ENCODE measurements at places on chromosomes 12 and 14.

GRCh38 chr12:34363050-34363673, 340.9 kb downstream of the ALG10 start:
- DNase-seq, result no peak

DNA sequence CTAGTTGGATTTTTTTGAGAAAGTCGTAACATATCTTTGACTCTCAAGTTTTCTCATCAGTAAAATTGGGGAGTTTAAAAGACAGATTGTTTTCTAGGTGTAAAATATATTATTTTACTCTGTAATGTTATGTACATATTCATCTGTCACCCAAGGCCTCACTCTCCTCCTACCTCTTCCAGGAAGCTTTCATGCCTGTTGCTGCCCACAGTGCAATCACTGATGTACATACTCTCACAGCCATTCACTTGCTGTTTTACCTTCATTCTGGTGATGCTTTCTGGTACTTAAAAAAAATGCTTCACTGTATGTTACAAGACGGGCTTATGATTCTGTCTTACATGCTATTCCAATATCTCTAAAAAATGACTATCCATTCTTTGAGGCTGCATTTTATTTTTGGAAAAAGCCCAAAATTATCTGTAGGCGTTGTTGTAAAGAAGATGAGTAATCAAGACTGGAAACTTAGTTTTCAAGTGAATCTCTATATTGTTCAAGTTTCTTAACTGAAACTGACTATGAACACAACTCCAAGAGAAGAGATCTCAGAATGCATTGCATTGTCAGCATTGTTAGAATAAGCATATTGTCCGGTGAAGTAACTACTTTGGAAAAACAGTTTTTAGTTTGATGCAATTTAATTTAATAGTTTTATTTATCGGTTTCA, 82.5 kb downstream of the LMO3 start:
- DNase-seq, result no peak

DNA sequence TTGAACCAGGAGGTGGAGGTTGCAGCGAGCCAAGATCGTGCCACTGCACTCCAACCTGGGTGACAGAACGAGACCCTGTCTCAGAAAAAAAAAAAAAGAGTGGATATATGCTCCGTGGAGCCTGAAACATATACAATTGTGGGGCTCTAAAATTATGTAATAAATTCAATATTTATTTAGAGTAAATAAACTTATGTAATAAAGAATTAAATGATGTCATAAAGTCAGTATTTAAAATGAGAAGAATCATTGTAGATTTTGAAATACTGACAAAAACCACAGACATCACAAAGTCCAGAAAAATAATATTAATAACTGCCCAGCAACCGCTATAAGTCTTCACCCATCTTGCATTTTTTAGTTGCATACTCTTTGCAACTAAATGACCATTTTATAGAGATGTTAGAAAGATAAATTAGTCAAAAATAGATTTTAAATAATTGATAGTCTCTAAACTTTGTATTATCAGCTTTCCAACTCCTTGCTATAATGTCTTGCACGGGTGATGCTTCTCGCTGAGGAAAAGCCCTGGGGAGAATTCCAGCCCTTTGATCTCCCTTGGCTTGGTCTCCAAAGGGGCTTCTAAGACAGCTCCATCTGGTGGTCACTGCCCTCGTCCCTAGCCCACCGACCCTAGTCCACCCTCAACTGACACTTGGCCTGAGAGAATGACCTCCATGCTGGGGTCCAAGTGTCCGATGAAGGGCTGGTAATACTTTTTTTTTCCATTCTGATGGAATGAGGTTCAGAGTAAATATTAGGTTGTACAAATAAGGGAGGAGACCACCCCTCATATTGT, 7.9 kb upstream of the TMBIM6 start:
- DNase-seq, result no peak

DNA sequence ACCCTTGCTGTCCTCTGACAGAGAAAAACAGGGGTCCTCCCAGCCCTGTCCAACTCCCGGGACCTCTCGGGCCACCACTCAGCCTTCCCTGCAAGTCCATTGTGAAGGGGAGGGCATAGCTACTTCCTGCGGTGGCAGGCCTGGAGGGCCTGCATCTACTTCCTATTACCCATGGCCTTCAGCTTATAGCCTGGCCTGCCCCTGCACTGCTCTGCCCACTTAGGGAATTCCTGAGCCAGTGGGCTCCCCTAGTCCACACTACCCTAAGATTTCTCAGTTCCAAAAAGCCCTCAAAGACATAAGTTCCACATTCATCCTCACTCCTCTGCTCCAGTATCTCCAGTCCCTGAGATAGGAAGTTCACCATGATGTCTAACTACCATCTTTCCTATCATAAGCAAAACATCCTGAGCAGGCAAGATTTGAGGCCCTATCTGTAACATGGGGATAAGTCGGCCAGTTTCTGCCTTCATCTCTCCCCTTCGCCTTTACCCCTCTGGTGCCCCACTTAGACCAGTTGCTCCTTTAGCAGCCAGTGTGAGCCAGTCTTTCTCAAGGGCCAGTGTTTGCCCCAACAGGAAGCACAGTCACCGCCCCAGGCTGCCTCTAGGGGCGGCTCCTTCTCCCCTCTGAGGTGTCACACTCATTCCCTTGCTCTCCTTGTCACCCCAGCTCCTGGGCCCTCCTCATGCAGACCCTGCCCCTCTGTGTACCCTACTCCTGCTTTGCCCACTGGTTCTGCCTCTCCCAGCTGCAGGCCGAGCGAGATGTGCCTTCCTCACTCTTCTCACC, 10.9 kb downstream of the HDAC7 start:
- DNase-seq, result no peak

DNA sequence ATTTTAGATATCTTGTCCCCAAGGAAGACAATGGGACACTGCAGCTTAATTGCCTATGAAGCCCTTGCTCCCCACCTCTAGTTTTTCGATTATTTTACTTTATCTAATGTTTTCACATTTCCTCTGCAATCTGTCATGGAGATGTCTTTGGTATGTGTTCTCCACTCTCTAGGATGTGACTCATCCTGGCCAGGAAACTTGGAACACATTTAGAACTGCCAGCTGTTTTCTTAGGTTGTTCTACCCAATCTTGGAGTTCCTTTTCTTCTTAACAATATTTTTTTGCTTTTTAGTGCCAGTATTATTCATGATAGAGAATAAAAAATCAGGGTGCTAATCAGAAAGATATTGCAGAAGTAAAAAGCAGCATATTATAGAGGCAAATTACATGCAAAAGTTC, 101.7 kb upstream of the CLEC14A start:
- DNase-seq, result no peak

GRCh38 chr12:86081843-86082242, 174.3 kb downstream of the MGAT4C start:
- no peak for DNase-seq

DNA sequence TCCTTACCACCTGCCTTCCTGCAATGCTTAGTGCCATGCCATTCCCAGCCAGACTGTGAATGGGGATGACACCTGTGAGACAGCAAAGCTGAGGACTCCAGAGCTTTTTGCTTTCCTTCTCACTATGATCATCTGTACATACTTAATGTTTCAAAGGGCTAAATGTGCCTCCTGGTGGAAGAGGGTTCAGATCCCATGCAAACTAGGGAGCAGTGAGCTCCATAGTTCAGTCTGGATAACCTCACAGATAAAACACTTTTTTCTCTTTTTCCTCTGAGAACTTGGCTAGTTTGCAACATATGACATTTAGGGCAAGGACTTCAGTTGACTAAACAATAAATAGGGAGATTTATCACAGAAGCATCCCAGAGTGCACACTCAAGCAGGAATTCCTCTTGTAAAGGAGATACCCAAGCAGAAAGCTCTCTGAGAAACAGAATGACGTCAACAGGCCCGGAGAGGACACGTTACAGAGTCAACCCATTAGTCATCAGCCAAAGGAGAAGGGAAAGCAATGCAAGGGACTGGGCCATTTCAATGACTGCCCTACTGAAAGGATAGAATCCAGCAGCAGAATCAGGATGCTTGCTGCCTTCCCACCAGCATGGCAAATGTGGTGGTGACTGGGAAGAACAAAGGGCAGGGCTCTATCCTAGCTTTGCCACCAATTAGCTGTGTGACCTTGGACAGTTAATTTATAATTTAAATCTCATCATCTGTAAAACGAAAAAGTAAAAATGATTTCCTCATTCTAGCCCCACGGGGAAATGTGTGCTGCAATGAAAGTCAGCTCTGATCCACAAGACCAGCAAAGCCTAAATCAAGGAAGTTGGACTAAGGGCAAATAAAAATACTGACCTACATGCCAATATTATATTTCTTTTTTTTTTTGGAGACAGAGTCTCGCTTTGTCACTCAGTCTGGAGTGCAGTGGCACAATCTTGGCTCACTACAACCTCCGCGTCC, 80.8 kb upstream of the ACTN1 start:
- DNase-seq, result no peak

GRCh38 chr14:79111987-79112501, 941.9 kb downstream of the NRXN3 start:
- no peak for DNase-seq

GRCh38 chr12:96195845-96196451, 1.8 kb downstream of the ELK3 start:
- no peak for DNase-seq

DNA sequence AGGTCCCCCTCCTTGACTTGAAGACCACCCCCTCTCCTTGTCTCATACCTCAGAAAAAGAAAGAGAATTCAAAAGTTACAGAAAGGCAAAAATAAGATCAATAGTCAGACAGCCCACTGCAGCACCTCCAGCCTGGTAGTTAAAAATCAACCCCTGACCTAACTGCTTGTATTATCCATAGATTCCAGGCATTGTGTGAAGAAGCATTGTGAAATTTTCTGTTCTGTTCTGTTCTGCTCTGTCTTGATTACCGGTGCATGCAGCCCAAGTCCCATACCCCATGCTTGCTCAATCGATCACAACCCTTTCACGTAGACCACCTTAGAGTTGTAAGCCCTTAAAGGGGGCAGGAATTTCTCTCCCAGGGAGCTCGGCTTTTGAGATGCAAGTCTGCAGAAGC, 5.8 kb upstream of the DHRS7 start:
- no peak for DNase-seq

GRCh38 chr12:16524378-16524777, 81.6 kb downstream of the LMO3 start:
- no peak for DNase-seq

- no peak for DNase-seq
Measured at GRCh38 chr12:132471011-132471857, 18.7 kb upstream of the FBRSL1 start.

DNA sequence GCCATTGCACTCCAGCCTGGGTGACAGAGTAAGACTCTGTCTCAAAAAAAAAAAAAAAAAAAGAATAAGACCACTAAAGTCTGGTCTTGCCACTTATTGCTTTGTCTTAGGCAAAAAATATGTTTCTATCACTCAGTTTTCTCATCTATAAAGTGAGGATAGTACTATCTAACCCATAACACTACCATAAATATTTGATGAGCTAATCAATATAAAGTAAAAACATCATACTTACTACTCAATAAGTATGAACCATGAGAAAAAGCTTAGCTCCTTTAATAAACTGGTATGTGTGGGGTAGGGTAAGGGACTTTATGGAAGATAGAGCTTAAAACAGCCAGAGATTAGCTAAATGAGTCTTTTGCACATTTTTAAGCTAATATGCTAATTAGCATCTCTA, 85.5 kb downstream of the GXYLT1 start:
- no peak for DNase-seq

- DNase-seq, result no peak
Measured at GRCh38 chr12:3727354-3727753, 25.6 kb downstream of the CRACR2A start.

DNA sequence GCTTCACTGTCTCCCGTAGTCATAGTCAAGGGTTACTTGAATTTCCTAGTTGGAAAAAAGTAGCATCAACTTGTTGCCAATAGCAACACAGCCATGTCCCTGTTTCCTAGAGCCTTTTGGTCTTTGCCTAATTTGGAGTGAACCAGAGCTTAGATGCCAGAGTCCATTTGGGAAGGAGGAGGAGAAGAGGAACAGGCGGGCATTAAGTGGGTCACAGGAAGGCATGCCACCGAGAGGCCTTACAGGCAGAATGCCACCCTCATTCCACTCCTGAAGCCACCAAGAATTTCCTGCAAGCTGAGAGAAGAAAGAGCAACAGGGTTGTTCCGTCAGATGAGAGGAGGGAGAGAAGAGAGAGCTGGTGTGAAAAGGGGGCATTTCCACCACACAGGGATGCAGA, 339.5 kb downstream of the DPF3 start:
- DNase-seq, result no peak

DNA sequence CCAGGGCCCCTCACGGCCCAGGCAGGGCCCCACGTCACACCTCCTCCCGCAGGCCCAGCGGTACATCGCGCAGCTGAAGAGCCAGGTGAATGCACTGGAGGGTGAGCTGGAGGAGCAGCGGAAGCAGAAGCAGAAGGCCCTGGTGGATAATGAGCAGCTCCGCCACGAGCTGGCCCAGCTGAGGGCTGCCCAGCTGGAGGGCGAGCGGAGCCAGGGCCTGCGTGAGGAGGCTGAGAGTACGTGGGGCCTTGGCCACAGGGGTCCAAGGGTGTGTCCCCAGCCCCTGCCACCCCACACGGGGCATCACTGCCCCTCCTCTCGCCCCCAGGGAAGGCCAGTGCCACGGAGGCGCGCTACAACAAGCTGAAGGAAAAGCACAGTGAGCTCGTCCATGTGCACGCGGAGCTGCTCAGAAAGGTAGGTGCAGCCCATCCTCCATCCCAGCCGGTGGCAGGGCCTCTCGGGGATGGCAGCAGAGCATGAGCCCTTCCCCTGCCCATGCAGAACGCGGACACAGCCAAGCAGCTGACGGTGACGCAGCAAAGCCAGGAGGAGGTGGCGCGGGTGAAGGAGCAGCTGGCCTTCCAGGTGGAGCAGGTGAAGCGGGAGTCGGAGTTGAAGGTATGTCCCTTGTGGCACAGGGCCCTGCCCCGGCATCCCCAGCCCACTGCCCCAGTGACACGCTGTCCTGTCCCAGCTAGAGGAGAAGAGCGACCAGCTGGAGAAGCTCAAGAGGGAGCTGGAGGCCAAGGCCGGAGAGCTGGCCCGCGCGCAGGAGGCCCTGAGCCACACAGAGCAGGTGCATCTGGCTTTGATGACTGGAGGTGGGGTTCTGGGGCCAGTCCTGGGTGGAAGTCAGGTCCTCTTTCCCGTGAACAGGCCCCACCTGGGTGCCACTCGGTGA, 20.9 kb downstream of the HIP1R start:
- no peak for DNase-seq

GRCh38 chr12:152440-152839, 61.5 kb downstream of the SLC6A12 start:
- no peak for DNase-seq

- no peak for DNase-seq
Measured at GRCh38 chr14:84490081-84490480, 1039.9 kb upstream of the FLRT2 start.

- no peak for DNase-seq
Measured at GRCh38 chr14:53032161-53032803, 81.4 kb upstream of the FERMT2 start.

- no peak for DNase-seq
Measured at GRCh38 chr12:76947304-76947703, 68.5 kb upstream of the CSRP2 start.

GRCh38 chr14:67942080-67942710, 122.6 kb downstream of the RAD51B start:
- DNase-seq, result no peak

GRCh38 chr14:89564286-89564957, 147.4 kb upstream of the FOXN3 start:
- no peak for DNase-seq

All from stimulated activated CD8-positive, alpha-beta memory T cell treated with anti-CD3 and anti-CD28 coated beads, Interleukin-15, amount 100 ng/mL, for 1 hour (primary cell).